Activated naive CD4-positive, alpha-beta T cell treated with anti-CD3 and anti-CD28 coated beads, Interleukin-2, amount 50 U/mL, for 72 hours (primary cell): ENCODE measurements at places on chromosomes 6 and 20.

DNA sequence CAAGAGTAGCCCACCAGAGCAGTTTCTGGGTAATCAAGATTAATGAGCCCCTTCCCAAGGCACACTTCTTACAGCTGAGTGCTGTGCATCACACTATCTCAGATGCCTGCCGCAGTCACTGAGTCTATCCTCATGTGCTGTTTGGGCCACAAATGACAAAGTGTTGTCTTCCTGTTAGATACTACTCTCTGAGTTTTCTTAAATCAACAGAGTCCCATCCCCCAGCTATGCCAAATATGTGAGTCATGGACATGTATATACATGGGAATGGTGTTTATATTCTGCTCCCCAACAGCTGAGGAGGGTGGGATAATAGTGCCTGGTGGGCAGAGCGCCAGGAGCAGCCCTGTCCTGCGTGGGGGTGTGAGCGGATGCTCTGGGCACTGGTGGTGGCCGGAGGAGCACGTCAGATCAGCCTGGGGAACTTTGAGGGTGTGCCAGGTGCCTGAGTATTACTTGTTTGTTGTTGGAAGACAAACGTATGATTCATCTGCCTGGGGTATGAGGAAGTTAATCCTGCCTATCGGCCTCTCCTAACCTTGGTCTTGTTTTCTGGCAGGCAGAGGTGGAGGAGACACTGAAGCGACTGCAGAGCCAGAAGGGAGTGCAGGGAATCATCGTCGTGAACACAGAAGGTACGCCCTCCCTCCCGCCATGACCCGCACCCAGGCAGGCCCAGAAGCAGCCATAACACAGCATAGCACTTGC lies 9.6 kb downstream of the DYNLRB1 start:
- DNase-seq = no peak

- DNase-seq = no peak
Measured at GRCh38 chr20:7650086-7650879, 290.0 kb downstream of the HAO1 start.

GRCh38 chr6:83051377-83052172 lies 14.1 kb downstream of the UBE3D start:
- DNase-seq = no peak

DNA sequence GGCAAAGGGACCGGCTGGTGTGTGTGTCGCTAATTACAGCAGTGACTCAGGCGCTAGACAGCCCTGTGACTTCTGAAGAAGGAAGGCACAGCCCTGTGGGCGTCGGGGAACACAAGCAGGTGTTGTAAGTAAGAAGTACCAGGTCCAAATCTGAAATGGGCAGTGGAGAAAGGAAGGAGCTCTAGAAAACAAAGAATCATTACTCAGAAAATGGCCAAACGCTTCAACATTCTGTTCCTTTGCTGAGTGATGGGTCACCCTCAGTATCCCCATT lies 106.8 kb downstream of the PXDC1 start:
- no peak for DNase-seq

- DNase-seq = no peak
Measured at GRCh38 chr6:4018924-4019236, 60.1 kb downstream of the FAM217A start.

- no peak for DNase-seq
Measured at GRCh38 chr6:72418495-72418894, 203.4 kb upstream of the KCNQ5 start.

GRCh38 chr20:34954904-34955230 lies 739 bp downstream of the GSS start:
- no peak for DNase-seq

DNA sequence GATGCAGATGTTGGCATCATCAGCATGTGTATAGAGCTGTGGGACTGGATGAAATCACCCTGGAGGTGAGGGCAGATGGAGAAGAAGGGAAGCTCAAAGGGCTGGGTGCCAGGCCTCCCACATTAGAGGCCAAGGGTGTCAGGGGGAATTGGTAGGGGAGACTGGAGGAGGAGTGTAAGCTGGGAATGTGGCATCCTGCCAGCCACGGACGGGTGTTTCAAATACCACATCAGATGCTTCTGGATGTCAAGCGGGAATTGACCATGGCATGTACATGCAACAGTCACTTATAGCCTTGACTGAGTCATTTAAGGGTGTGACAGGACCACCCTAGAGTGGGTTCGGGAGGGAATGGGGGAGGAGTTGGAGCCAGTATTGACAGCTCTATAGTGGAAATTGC lies 9.6 kb downstream of the ERGIC3 start:
- DNase-seq = no peak

DNA sequence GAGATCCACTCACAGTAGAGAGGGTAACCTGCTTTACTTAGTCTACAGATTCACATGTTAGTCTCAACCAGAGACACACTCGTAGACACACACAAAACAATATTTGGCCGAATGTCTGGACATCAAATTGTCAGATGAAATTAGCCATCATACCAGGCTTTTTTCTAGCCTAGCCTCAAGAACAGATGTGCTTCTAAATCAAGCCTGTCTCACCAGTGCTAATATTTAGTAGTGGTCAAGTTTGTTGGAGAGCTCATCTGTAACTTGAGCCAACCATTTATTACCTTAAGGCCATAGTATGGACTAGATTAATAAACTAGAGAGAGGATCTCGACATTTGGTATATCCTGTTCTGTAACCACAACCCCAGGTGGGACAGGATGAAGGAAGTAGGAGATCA lies 1118.8 kb upstream of the MAP3K7 start:
- no peak for DNase-seq

- DNase-seq = no peak
Measured at GRCh38 chr6:11111769-11112437, 378 bp upstream of the ERVFRD-1 start.

DNA sequence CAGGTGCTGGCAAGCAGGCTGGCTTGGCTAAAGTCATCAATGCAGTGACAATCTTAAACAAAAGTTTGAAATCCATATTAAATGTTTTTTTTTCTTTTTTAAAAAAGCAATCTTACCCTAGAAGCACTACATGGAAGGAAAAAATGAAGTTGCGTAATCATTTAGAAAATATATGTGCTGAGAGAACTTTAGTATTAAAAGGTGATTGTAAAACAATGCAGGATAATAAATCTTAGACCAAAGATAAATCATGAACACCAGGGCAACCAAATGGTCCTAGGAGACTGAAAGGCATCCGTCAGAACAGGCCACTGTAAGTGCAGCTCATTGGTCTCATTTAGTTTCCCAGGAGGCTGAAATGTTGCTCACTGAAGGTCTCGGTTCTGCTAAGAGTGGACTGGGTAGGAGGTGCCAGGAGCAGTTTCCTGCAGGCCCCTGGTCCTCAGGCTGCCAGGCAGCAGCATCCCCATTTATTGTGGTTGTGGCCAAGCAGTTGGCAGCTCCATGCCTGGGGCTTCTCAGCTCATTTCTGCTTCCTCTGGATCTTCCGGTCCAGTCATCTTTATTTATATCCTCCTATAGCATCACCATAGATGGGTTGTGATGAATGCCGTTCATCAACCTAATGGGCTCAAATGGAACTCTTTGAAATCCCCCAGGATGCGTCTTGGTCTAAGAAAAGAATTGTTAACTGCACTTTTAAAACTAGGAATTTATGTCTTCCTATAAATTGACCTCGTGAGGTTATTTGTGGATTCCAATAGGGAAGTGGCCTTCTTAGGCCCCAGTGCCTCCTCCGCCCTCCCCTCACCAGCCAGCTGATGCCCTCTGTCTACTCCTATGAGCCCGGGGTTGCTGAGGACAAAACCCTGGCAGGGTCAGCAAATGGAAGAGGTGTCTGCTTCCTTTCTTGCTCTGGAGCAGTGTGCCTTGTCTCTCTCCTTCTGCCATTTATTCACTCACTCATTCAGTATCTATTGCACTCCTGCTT lies 269.0 kb downstream of the UST start:
- DNase-seq = no peak

DNA sequence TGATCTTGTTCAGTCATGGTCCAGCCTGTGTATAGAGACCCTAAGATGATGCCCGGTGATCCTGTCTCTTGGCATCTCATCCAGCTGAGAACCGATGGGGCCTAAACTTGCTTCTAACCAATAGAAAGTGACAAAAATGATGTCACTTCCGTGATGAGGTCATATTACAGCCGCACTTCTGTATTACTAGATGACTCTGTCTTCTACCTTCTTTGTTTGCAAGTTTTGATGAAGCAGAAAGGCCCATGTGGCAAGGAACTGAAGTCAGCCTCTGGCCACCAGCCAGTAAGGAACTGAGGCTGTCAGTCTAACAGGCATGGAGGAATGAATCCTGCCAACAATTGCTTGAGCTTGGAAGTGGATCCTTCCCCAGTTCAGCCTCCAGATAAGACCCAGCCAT lies 32.8 kb upstream of the HLA-C start:
- no peak for DNase-seq

DNA sequence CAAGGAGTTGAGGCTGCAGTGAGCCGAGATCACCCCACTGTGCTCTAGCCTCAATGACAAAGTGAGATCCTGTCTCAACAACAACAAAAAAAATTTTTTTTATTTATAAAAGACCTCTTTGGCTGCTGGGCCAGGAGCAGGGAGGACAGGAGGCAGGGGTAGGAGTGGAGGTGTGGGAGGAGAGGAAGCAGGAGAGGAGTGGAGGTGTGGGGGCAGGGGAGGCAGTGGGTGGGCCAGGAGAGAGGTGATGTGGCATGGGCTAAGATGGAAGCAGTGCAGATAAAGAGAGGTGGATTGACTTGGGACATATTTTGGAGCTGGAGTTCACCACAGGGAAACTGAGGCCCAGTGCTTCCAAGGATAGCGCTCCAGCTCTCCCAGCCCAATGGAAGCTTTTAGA lies 13.4 kb upstream of the CSNK2A1 start:
- no peak for DNase-seq

DNA sequence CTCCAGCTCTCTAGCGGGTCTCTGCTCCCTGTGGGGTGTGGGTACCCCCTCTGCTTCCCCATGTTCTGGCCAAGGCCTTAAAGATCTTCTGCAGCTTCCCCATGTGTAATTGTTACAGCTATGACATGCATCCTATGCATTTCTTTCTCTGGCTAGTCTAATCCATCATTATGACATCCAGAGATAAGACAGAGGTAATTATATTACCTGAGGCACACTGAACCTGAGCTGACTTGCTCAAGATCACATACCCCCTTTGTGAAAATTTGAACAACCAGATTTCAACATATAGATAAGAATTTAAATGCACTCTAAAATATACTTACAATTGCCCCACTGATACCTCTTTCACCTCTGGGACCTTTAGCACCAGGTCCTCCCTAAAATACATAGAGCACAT lies 102.4 kb downstream of the COL12A1 start:
- no peak for DNase-seq

DNA sequence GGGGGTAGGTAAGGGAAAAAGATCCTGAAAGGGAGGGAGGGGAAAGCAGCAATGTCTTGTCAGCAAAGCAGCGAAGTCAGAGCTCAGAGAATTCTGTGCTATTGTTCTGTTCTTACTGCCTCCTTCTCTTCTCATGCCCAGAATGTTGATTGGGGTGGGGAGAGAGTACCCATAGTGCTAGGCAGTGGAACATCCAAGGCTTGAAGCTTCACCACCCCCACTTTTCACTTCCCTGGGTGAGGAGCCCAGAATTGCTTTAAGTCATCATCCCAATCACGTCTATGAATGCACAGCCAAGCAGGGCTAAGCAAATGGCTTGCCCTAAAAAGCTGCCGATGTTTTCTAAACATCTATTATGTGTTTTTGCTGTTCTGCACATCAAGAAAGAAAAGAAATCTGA lies 16.5 kb downstream of the REPS1 start:
- no peak for DNase-seq

- no peak for DNase-seq
Measured at GRCh38 chr6:9428421-9429172, 986.3 kb downstream of the TFAP2A start.

GRCh38 chr6:44446626-44447300 lies 59.3 kb downstream of the CDC5L start:
- no peak for DNase-seq

DNA sequence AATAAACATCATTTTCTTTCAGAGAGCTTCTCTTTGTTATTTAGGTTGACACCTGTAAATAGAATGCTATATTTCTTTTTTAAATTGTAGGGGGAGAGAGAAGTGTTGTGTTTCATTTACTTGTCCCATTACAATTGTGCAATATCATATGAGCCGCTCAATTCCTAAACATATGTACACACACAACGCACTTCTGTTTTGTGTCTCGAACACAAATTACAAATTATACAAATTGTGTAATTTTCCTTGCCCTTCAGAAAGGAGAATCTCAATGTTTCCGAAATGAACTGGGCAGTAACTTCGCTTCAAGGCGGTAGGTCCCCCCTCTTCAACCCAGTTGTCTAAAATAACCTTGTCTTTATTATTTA lies 2.6 kb upstream of the ABT1 start:
- no peak for DNase-seq

DNA sequence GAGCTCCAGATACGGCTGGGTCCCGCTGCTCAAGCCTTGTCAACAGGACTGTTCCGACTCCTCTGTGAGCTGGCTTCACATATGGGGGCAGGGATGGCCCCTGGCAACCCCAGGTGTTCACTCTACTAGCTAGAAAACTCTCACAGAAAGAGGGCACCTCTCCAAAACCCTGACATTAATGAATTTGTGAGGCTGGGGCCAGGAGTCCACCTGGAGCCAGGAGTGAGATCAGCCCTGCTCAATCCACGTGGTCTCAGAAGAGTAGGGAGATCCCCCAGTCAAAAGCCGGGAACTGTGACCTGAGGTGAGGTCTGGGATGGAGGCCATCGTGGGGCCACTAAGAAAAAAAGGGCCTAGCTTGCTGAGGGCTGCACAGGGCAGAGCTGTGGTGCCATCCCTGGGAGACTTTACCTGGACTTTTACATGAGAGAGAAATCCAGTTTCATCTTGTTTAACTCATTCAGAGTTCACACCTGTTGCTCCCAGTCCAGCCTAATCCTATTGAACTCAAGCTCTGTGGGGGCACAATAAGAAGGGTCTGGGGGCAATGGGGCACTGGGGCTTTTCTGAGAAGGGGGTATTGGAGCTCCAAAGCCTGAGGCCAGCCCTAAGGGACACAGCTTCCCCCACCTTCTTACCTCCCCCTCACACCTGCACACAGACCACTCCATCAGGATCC lies 144.3 kb upstream of the MLN start:
- no peak for DNase-seq

DNA sequence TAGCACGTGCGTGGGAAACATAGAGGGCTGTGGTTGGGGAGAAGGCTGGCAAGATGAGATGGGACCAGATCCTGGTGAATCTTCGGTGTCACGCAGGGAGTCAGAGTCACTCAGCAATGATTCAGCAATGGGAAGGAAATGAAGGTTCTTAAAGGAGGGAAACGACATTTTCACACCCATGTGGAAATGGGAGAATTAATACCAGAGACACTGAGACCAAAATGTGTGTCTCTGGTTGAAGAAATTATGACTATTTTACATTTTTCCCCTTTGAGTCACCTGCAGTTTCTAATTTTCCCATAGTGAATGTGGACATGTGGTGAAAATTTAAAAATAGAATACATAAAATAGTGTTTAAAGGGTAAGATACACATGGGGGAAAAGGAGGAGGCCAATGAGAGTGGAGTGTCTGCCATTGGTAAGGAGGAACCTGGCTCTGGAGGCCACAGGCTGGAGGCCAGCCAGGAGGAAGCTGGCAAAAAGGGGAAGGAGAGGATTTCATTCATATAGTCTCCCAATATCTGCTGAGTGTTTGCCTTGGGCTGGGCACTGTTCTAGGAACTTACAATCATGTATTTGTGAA lies 17.5 kb downstream of the NRN1 start:
- DNase-seq = no peak

- DNase-seq = no peak
Measured at GRCh38 chr20:56360908-56361205, 2.1 kb downstream of the FAM210B start.
